ENCODE measurements at places on chromosomes 6 and 20.
A peak's percentile ranks its signal among the peaks of the same experiment; 100 is the strongest.

DNA sequence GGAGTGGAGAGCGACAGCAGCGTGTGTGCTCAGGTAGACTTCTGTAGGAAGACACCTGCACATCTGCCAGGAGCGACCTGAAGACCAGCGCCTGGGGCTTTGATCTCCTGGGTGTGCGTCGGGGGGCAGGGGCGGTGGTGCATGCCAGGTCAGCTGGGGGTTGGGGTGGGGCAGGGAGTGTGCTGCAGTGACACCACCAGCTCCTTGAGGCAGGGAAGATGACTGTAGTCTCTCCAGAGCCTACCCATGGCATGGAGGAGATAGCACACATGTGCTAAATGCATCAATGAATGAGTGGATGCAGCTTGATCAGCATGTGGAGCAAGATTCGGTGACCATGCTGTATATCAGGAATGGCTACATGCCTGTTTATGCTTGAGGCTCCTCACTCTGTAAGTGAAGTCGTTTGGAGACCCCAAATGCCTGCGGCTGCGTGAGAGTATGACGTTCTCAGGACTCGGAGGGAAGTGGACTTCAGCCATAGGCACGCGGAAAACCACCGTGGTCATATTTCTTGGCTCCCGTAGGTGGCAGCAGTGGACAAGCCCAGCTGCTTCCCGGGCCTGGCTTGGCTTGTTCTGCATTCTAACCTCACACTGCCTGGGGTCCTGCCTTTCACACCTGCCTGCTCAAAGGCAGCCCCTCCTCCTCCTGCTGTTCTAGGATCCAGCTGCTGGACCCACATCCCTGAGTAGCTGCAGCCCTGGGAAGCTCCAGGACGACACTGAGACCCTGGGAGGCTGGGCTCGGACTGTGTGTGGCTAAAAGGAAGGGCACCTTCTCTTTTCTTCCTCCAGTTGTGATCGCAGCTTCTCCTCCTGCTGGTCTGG, 39.4 kb upstream of the KCNK16 start:
- DNase-seq: peak; percentile 79

DNA sequence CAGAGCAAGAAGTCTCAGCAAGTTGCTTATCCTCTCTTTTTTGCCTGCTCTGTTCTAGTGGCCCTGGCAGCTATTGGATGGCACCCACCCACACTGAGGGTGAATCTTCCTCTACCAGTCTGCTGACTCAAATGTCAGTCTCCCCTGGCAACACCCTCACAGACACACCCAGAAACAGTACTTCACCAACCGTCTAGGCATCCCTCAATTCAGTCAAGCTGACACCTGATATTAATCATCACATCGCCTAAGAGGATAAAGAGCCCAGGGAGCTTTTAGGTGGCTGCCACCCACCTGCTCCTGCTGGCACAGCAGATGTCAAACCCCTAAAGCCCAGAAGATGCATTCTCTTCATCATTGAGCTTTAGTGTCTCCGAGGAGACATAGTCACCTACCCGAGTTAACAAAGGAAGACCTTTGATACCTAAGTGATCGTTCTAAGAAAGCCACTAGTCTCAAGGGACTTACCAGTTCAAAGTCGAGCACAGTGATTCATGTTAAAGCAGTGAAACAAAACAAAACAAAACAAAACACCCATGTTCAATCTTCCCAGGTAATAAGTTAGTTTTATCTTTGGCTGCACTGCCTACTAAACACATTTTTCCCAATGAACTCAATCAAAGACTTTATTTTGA, 97.7 kb upstream of the KCNQ5 start:
- no peak for DNase-seq

DNA sequence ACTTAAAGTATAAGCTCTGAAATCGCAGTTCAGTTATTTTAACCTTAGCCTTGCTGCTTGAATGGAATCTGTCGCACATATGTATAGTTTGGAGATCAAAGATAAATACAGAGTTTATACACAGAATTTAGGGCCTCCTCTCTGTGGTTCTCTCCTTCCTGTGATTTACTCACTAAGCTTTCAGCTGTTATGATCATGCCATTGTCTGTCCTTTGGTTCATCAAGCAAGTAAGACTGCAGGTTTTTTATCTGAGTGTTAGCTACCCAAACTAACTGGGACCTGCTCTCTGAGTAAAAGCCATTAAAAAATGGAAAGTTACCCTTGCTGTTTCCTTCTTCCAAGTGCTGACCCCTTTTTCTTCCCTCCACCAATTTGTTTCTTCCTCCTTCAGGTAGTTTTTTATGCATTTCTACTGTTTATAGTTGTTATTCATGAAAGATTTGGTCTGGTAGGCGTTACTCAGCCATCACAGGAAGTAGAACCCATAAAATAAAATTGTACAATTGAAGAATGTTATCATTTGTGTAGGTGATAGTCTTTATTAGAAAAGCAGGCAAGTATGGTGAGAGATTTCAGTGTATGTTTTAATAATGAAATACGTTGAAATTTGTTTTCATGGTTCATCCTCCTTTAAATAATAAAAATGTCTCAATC, 33.7 kb upstream of the SUMO4 start:
- DNase-seq: no peak

- peak; percentile 60 for DNase-seq
These were observed 180.0 kb upstream of the UST start for GRCh38 chr6:148566664-148567350.

DNA sequence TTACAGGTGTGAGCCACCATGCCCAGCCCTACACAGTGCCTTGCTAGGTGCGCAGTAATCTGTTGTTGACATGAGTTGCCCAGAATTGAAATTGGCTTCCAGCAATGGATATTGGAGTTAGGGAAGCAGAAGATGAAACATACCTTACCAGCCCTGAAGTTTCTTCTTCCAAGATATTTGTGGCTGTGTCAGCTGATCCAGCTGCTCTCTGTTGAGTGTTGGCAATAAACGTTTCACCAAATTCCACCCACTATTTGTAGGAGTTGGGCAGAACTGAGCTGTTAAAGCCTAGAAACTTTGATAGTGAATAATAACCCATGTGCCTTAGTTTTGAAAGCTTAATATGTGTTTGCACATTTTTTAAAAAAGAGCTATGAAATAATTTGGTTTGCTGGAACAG, 218.2 kb upstream of the SNX9 start:
- no peak for DNase-seq

DNA sequence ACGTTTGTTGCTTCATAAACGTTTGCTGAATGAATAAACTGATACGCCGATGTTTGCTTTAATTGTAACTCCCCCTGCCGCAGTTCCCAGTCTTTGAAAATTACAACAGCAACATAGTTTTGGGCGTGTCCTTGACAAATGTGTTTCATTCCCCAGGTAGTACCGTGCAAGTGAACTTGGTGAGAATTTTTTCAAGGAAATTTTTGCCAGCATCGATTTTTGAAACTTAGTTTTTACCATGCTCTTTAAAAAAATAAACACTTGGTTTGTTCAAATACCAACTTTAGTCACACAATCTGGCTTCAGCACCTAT, 60.1 kb downstream of the FAM217A start:
- no peak for DNase-seq

DNA sequence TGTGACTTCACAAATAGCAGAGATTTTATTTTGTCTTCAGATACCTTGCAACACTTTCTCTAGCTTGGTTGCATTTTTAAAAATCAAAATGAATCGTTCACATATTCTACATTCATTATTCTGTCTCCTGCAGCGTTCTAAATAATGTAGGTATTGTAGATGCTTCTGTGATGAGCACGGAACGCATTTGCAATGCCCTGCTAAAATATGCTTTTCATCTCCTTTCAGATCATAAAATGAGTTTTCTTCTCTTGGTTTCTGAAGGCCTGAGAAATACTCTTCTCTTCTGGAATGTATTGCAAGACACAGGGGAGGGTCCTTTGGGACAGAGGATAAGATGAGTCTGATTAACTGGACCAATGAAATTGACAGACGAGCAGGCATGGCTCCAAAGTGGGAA, 390.7 kb downstream of the PREX1 start:
- no peak for DNase-seq

GRCh38 chr6:42251500-42251899, 33.8 kb upstream of the MRPS10 start:
- DNase-seq: no peak

DNA sequence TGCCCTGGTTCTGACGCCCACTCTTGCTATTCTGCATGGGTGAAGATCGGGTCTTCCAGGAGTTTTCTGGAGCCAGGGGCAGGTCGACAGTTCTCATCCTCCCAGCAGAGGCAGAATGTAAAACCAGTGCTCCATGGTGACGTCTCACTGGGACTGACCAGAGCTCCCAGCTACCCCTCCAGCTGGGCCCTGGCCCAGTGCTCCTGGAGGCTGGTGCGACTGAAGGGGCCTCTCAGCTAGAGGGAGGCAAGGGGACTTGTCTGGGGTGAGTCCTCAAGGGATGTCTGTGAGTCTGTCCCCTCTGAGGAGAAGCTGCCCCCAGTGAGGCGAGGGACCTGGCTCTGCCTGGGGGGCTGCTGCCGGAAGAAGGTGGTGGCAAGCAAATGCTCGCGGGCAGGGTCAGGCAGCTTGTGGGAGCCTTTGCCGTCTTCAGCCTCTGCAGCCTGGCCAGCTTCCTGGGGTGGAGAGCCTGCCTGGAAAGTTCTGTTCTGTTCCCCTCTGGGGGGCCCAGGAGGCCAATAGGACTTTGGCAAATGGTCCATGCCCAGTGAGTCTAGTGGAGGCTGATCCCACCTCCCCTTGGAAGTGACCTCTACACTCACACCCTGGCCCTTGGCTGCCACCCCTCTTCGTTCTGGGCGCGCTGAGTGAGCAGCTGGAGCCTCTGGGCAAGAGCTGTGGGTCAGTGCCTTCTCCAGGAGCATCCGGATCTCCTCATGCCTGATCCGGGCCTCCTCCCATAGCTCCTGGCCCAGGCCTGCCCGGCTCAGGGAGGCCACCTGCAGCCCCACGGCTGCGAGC, 47.5 kb downstream of the KIAA1755 start:
- DNase-seq: no peak

GRCh38 chr6:104548297-104548696, 311.4 kb downstream of the HACE1 start:
- no peak for DNase-seq

DNA sequence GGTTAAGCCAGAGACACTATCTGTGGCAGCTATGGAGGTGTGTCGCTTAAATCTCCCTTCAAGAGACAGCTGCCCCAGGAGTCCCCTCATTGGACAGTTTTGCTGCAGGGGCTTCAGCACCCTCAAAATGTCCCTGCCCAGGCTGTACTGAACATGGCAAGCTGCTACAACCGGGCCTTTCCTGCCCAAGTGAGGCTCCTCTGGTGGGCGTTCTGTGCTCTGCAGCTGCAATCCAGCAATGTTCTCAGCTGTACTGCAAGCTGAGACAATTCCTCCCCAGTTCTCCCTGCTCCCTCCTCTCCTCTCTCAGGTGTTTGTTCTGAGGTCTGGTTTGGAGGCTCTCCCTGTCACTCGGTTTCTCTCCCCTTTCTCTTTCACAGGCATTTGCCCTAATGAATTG, 190.8 kb upstream of the LAMP5 start:
- DNase-seq: no peak

DNA sequence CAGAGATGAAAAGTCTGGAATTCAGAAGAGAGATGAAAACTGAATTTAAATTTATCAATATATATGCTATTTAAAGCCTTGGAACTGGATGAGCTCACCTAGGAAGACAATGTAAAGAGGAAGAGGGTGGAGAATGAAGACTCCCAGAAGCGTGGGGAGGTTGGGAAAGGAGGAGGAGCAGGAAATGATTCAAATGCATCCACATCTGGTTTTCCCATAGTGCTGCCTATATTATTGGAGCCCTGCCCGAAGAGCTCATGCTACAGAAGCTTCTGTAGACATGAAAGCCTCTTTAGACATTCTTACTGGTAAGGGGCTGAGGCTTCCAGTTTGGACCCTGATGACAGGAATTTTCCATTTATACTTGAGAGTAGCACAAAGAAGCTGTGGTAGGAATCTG, 19.2 kb downstream of the PDE7B start:
- DNase-seq: no peak

DNA sequence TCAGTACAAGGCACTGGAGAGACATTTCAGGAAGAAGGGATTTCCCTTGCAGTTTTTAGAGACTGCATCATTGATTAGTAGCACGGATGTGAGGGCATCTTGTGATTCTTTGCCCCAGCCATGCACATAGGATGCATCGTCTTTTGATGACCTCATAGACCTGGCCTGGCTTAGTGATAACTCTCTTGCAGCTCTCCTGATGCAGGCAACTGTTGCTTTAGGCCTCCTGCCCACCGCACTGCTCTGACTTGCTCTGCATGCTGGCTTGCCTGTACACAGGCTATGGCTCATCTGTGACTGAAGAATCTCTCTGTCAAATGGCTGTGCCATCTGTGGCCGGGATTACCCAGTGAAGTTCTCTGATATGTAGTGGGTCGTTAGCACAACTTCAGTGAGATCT, 207.7 kb upstream of the PTCHD4 start:
- no peak for DNase-seq

GRCh38 chr20:10519361-10520046, 84.4 kb downstream of the SLX4IP start:
- DNase-seq: no peak

GRCh38 chr20:62896526-62896925, 29.8 kb downstream of the DIDO1 start:
- no peak for DNase-seq

GRCh38 chr20:44348168-44348659, 7.3 kb upstream of the HNF4A start:
- no peak for DNase-seq

DNA sequence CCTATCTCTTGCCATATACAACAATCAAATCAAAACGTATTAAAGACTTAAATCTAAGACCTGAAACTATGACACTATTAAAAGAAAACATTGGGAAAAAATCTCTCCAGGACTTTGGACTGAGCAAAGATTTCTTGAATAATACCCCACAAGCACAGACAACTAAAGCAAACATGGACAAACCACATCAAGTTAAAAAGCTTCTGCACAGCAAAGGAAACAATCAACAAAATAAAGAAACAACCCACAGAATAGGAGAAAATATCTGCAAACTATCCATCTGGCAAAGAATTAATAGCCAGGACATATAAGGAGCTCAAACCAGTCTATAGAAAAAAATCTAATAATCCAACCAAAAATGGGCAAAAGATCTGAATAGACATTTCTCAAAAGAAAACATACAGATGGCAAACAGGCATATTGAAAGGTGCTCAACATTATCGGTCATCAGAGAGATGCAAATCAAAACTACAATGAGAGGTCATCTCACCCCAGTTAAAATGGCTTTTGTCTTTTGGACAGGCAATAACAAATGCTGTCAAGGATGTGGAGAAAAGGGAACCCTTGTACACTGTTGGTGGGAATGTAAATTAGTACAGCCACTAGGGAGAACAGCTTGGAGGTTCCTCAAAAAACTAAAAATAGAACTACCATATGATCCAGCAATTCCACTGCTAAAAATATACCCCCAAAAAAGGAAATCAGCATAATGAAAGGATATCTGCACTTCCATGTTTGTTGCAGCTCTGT, 76.2 kb downstream of the SNX5 start:
- no peak for DNase-seq

GRCh38 chr6:107556082-107556481, 66.2 kb downstream of the SOBP start:
- no peak for DNase-seq

- peak; percentile 84 for DNase-seq
These were observed 18.0 kb upstream of the CSNK2A1 start for GRCh38 chr20:561437-562231.

- DNase-seq: no peak
These were observed 26.5 kb downstream of the SULF2 start for GRCh38 chr20:47758517-47759450.

GRCh38 chr6:35703554-35703953, 14.8 kb upstream of the FKBP5 start:
- no peak for DNase-seq
